T-helper 17 cell (primary cell): ENCODE measurements at places on chromosomes 3 and 15. TPM values are rescaled to one million over a fixed set of nuclear protein-coding genes. Genes with fewer than 3 reads are reported as not detected.

Gene ANKRD34C
- not detected for total RNA-seq

Gene ALDH1L1
- not detected for total RNA-seq

Gene CYP1A2
- total RNA-seq = not detected

Gene CPLX3
- total RNA-seq = not detected

Gene RTP1
- total RNA-seq = not detected

DNA sequence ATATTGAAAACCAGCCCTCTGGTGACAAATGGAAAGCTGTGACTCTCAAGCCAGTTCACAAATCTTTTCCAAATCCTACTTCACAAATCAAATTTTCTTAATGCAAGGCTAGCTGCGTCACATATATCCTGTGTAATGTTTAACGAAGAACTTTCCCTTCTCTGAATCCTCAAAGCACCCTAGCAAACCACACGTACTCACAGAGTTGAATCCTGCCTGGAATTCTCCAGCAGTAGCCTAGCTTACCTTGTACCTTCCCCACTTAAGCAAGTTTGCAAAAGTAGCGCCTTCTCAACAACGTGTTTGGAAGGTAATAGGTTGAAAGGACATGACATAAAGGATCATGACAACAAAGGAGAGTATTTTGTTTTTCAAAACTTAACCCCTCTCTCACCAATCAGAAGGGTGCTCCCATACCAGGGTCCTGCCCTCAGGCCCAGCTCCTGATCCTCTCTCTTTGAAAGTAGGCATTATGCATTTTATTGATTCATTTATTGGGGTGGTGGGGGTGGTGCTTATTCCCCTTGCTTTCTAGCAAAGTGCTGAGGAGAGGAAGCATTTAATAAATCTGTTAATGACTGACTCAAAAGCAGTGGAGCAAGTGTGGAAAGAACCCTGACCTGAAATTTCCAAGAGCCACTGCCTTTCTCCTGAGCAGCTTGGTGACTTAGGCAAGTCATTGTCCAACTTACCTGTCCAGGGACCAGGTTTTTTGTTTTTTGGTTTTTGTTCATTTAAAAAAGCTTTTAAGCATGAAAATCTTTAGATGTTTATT is 531.6 kb downstream of the MECOM start:
- H3K4me3 ChIP-seq = no peak overlapping the region
- H3K27me3 ChIP-seq = peaks cover 32% of the 10 kb centered on the region
- H3K27ac ChIP-seq = no peak overlapping the region

DNA sequence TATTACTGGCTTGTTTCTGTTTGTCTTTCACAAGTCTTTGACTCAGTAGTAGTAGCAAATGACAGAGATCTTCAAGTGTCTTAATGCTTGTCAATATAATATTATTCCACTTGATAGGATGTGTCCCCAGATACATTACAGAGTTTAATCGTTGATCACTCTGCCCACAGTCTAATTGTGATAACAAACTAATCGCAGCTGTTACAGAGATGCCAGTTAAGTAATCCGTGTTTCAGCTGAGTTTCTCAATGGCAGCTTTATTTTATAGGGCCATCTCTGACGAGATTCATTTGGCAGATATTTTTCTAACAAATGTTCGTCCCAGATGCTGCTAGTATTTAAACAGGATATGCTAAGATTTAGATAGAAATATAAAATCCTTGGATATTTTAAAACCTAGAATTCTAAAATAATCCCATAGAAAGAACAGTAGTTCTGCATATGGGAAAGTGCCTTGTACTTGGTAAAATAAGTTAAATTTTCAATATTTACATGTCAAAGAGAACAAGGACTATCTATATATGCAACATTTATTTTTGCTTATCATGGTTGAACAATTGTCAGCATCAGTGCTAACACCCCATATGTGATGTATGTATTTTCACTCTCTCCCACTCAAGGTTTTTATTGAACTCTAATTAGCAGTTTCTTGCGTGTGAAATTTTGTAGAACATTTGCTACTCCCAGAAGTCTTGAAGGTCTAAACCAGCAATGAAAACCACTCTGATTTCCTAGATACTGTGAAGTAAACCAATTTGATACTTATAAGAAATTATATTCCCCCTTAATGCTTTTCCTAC is 185.5 kb downstream of the MBNL1 start:
- H3K4me1 ChIP-seq = peaks cover 29% of the 10 kb centered on the region
- DNase-seq = no peak
- H3K27ac ChIP-seq = peak overlapping the region; percentile 19
- peaks cover 11% of the 10 kb centered on the region for H3K36me3 ChIP-seq

DNA sequence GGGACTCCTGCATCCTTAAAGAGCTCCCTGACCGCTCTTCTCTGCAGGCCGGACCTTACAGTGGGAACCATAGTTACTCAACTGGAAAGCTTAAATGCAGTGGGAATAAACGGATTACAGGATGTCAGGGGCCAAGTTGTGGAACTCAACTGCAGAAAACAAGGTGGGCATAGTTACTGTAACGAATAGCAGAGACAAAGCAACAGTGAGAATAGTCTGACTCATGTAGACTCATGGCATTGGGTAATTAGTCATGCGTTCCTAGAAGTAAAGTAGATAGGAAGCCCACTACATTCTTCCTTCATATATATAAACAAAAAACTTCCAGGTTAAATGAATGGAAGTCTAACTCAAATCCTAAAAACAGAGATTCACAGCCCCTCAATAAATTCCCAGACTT is 95.5 kb upstream of the CHRNA7 start:
- no peak overlapping the region for H3K27ac ChIP-seq
- H3K4me3 ChIP-seq = no peak overlapping the region
- DNase-seq = no peak
- peaks cover 67% of the 10 kb centered on the region for H3K27me3 ChIP-seq
- H3K36me3 ChIP-seq = no peaks in the 10 kb centered on the region

- H3K4me3 ChIP-seq = peak overlapping the region; percentile 98
- H3K27ac ChIP-seq = peak overlapping the region; percentile 100
- H3K4me1 ChIP-seq = peaks cover 27% of the 10 kb centered on the region
- no peaks in the 10 kb centered on the region for H3K36me3 ChIP-seq
These were observed 901 bp downstream of the ALCAM start for GRCh38 chr3:105367406-105368213.

- H3K27ac ChIP-seq = no peak overlapping the region
- no peaks in the 10 kb centered on the region for H3K27me3 ChIP-seq
- H3K4me1 ChIP-seq = peaks cover 26% of the 10 kb centered on the region
These were observed 21.9 kb downstream of the ATOSA start for GRCh38 chr15:52657338-52657737.

GRCh38 chr3:46010519-46011113 is 15.0 kb upstream of the FYCO1 start:
- H3K4me1 ChIP-seq = peaks cover 5% of the 10 kb centered on the region
- no peak overlapping the region for H3K4me3 ChIP-seq
- H3K36me3 ChIP-seq = no peaks in the 10 kb centered on the region
- no peak overlapping the region for H3K27ac ChIP-seq
- no peak for DNase-seq
- H3K27me3 ChIP-seq = no peaks in the 10 kb centered on the region
